ENCODE measurements at places on chromosomes 1 and 21.

DNA sequence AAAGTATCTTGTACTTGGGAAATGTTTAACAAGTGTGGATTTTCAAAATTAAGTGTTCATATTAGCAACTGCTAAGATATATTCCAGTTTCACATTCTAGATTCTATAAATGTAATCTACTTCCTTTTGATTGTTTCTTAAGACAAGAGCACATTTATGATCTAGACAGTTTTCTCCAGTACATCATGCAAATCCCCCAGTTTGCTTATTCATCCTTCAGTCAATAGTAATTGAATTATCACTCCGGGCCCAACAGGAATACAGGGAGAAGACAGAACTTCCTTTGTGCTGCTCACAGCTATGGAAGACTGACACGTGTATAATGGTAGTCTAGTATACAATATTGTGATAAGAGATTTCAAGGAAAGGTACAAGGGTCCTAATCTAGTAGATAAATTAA lies 14.5 kb downstream of the PLA2G4A start:
- DNase-seq, result no peak

DNA sequence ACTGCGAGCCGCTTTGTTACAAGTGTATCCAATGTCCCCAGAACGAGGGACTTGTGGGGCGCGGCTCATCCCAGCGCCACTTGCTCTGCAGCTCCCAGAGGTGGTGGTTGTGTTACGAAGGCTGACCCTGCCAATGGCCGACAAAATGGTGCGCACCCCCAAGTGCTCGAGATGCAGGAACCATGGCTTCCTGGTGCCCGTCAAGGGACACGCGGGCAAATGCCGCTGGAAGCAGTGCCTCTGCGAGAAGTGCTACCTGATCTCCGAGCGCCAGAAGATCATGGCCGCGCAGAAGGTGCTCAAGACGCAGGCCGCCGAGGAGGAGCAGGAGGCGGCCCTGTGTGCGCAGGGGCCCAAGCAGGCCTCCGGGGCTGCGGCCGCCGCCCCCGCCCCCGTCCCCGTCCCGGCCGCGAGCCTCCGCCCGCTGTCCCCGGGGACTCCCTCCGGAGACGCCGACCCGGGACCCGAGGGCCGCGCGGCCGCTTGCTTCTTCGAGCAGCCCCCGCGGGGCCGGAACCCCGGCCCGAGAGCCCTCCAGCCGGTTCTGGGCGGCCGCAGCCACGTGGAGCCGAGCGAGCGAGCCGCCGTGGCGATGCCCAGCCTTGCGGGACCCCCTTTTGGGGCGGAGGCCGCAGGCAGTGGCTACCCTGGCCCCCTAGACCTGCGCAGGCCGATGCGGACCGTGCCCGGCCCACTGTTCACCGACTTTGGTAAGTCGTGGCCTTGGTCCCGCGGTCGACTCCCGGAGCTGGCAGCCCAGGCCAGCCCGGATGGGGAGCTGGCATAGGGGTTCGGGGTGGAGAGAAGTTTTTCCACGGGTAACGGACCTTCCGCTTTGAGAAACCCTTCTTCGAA lies at the start of gene DMRTB1:
Gene DMRTB1 (plus strand): TSS at position 79 of the 855 bp plus-strand sequence. CDS start 55 bp downstream, at position 134.
- DNase-seq, result no peak

GRCh38 chr1:67188137-67188536 lies 21.9 kb downstream of the IL23R start:
- DNase-seq, result no peak

DNA sequence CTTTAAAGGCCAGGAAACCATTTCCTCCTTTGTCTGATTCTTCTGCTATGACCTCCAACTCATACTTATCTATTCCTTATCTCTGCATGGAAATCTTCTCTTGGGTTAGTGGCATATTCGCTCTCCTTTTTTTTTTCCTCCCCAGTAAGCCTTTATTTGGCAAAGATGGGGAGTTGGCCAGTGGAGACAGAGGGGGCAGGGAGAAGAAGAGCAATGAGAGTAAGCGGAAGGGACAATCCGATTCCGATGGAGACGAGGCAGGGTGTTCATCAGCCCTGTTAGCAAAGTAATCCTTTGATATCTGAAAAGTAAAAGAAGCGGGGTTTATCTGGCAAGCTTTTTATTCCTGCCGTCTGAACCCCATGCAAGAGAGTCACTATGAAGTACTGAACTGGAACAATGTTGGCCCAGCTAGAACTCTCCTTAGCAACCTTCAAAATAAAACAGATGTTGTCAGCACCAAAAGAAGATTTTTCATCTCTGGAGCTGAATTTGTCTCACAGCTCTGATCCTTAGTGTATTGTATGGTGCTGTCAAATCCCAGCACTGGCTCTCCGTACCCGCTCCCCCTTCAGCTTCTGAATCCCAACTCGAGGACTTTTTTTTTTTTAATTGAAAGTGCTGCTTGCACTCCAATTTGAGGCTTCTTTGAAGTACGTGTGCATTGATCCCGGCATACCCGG lies 40.9 kb downstream of the PTGFRN start:
- DNase-seq, result no peak

- no peak for DNase-seq
These were observed 142.5 kb upstream of the MAGI3 start for GRCh38 chr1:113247782-113248181.

GRCh38 chr1:8202182-8202905 lies 115.6 kb upstream of the SLC45A1 start:
- DNase-seq, result no peak

DNA sequence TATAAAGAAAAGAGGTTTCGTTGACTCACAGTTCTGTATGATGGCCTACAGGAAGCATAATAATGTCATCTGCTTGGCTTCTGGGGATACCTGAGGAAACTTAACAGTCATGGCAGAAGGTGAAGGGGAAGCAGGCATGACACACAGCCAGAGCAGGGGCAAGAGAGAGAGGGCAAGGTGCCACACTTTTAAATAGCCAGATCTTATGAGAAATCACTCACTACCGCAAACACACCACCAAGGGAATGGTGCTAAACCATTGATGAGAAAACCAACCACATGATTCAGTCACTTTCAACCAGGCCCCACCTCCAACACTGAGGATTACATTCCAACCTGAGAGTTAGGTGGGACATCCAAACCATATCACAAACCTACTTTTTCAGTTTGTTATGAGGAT lies 245.9 kb upstream of the SGIP1 start:
- DNase-seq, result peak; percentile 57

DNA sequence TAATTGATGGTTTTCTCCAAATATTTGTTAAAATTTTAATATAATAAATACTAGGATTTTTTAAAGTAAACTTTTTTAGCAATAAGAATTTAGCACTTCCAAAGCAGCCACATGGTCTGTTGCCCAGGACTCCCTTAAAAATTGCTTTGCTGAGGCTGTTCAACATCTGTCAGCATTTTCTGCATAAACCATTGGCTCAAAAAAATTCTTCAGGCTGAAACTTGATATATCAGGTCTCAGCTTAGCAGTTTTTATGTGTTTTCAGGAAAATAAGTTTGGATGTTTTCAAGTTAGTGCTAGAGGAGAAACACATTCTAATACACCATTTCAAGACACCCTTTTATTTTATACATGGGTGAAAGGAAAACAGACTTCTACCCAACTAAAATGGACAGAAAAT lies 69.1 kb upstream of the C1orf105 start:
- no peak for DNase-seq

DNA sequence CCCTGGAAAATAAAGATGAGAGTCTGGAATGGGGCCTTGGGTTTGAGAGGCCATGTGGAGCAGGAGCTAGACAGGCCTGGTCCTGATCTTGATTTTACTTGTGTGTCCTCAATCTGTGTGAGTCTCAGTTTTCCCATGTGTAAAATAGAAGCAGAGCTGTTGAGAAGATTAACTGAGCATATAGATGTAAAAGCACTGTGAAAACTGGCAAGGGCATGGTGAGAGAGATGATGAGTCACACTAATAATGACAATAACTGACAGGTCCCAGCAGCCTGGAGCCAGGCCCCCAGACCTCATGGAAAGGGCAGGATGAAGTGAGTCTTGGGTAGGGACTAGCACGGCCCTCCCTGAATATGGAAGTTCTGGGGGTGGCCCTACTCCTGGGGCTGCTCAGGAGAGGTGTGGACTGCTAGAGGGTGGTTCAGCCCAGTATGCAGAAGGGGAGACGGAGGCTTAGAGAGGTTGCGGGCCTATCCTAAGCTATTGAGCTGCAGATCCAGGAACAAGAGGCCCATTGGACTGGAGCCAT lies 2.8 kb upstream of the AHDC1 start:
- no peak for DNase-seq

GRCh38 chr1:184574588-184574987 lies 180.1 kb downstream of the EDEM3 start:
- no peak for DNase-seq

DNA sequence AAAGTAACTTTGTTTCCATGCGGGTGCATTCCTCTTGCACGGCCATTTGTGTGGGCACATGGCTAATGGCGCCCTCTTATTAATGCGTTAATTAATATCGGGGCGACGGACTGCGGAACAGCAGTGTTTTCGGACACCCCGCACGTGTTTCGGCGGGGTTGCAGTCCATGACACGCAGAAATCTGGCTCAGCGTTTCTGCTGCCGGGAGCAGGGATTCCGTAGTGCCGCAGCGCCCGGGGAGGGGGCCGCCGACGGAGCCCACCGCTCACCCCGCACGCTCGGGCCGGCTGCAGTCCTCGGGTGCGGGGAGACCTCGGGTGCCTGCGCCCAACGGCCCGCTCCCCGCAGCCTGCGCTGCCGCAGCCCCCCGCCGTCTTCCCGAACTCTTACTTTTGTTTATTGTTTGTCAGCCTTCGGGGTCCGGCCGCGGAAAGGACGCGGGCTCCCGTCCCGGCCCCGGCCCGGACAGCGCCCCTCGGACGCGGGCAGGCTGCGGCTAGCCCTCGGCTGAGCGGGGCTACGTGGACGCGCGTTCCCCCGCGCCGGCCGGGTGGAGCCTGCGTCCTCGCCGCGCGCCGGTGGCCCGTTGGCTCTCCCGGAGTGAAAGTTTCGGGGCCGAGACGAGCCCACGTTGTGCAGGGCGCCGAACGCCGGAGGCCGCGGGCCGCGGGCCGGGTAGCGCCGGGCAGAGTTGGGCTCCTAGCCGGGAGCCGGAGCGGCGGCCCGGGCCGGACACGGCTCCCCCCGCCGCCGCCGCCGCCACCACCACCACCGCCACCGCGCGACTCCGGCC lies 849 bp downstream of the NFIA start:
- DNase-seq, result peak; percentile 13

DNA sequence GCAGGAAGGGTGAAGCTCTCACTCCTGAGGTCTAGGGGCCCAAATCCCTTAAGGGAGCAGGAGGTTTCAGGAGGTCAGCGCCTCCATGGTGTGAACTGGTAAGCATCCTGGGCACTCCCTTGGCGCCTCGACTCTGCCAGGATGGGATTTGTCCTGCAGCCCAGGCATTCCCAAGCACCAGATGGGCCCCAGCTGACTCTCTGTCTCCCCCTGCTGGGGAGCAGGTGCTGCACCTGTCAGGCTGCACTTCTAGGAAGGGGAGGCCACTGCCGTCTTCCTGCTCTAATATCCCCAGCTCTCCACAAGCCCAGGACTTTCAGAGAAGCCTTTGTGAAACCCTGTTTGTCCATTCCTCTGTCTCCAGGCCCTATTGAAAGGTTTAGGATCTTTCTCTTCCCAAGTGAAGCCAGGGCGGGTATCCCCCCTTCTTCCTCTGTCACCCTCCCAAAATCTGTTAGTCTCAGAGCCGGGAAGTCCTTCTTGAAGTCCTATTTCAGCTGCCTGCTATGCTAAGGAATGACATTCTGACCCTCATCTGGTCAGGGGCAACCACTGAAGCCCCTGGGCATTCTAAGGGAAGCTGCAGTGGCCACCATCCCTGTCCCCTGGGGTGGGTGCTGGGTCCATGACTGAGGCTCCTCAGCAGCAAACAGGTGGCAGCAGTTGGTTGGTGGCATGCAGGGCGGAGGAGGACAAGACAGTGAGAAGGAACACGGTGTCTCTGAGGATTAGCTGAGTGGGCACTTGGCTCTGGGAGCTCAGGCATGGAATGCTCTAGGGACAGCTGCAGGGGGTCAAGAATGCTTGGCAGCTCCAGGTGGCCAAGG lies 3.2 kb downstream of the MYBPH start:
- peak; percentile 65 for DNase-seq

DNA sequence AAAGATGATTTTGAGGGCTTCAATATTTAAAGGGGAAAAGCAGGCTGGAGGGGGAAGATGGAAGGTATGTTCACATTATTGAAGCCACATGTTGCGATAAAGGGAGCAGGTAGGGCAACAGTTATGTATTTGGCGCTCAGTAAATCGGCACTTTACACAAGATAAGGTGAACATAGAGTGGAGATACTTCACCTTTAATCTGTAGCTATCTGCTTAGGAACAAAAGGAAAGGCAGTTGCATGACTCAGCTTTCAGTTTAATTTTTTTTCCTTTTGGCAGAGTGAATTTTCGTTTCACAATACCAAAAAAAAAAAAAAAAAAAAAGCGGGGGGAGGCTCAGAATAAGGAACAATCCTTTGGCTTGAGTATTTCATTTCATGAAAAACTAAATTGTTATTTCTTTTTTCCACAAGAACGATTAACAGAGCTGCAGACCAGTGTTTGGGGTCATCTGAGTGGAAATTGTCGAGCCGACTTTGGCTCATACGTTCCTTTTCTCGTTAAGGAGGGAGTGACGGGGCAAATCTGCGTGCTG lies 1.1 kb upstream of the COQ8A start:
- DNase-seq, result peak; percentile 43

DNA sequence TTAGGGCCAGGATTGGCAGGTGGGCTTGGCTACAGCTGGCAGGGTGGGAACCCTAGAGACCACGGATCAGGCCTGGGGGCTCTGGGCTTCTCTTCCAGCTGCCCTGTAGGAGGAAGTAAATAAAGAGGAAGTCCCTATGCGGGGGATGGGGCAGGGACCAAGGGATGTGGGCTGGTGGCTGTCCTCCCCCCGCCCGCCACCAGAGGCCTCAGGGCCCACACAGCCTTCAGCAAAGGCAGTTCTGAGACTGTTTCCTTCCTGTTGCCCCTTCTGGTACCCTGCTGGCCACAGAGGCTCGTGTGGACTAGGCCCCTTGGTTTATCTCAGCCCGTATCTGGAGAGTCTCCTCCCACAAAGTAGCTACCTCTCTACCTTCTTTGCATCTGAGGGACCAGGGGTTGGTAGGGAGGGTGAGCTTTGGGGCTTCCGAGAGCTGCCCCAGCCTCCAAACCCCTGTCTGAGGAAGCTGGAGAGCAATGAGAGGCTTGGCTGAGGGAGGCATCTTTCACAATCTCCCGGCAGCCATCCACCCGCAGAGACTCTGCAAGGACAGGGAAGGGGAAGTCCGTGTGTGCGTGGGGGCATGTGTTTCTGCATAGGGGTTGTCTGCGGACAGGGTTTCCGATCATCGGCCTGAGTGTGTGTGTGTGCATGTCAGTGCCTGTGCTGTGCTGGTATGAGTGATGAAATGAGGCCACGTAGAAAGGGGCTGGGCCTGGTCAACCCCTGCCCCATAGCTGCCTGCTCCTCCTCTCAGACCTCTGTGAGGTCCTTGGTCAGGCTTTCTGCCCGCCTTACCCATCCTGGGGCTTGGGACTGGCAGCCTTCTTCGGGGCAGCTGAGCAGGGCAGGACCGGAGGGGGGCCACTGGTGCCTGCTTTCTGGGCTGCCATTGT lies 12.5 kb downstream of the RPS6KA1 start:
- peak; percentile 91 for DNase-seq

DNA sequence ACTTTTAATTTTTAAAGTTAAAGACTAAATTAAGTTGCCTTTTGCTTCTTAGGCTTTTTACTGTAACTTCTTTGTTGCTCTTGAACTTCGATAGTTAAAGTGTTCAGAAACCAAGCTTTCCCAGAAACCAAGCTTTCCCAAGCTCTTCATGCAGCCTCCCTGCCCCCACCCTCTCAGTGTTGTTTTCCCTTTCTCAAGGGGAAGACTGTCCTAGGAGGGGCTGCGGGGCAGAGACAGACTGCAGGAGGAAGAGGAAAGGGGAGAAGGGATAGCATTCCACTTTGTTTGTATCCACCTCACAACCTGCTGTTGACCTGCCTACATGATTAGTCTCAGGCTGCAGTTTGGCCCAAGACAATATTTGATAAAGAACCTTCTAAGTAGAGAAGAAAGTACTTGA lies 39.0 kb upstream of the DIPK1A start:
- no peak for DNase-seq
